IMR-90 (cell line): ENCODE measurements at places on chromosomes 12 and 14. TPM values are rescaled to one million over a fixed set of nuclear protein-coding genes. Genes with fewer than 3 reads are reported as not detected.
A peak's percentile ranks its signal among the peaks of the same experiment; 100 is the strongest.

- peak; percentile 50 for DNase-seq
These were observed 996.8 kb upstream of the TMEM132C start for GRCh38 chr12:127270193-127270592.

- DNase-seq: no peak
These were observed 48.3 kb downstream of the TMCC3 start for GRCh38 chr12:94602024-94602423.

DNA sequence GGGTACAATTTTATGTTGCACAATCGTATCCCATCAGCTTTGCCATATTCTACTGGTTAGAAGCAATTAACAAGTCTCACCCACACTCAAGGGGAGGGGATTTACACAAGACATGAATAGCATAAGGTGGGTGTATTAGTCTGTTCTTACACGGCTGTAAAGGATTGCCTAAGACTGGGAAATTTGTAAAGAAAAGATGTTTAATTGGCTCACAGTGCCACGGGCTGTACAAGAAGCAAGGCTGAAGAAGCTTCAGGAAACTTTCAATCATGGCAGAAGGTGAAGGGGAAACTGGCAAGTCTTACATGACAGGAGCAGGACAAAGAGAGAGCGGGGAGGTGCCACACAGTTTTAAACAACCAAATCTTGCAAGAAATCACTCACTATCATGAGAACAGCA, 231.8 kb upstream of the AMIGO2 start:
- DNase-seq: no peak

DNA sequence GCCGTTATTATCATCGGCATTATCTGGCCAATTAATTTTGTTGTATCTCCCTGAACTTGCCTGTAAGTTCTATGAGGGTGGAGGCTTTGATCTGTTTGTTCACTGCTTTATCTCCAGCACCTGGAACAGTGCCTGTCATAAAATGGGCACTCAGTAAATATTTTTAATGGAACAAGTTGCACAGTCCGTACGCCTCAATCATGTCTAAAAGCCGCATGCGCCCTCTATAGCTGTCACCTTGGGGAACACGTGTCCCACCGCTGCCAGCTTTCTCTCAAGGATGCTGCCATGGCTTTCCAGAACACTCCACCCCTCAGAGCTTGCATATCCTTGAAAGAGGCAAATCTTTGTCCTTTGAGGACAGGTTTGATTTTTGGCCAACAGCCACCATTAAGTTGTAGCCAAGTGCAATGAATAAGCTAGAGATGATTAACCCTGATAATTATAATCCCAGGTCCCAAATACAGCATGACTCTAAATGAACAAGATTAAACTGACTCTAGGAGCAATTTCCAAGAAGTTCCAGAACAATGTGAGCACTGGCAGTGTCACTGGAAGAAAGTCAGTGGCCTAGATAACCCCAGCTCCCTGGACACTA, 55.1 kb downstream of the ERH start:
- no peak for DNase-seq

DNA sequence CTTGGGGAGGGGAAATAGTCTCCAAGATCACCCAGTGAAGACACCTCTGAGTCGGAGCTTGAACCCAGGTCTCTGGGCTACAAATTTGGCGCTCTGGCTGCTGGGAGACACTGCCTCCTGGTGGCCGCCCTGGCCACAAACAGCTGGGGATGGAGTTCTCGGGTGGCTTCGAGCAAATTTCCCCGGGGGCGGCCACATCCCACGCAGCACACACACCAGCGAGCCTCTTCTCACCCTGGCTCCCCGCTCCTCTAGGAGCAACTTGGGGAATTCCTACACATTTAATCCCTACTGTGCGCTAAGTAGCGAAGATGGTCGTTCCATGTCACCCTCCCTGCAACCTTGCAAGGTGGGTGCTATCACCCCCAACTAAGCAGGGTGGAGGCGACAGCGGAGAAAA, 66.2 kb upstream of the BEGAIN start:
- DNase-seq: no peak

DNA sequence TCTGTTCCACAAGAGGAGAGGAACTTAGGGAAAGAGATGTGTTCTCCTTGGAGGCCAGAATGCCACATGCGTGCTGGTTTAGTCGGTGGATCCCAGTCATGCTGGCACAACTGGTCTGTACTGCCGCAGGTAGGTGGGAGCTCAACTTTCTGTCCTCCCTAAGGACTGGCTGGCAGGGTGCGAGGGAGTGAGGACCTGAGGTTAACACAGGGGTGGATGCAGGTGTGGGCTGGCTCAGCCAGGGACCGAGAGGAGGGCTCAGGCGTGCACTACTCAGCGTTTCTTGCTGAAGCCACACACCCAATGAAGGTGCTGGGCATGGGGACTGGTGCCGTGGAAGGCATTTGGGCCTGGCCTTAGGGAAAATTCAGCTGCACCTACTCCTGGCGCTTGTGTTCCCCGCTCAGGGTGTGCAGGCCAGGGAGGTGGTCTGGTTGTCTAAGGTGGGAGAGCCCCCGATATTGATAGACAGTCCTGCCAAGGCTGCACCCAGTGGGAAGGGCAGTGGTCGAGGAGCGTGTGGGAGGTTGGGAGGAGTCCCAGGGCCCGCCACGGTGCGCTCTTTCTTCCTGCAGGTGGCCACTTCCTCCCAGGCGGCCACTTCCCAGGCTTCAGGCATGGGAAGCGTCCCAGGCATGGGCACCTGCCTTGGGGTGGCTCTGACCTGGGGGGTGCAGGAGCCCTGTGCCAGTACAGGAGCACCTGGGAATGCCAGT, 138.4 kb downstream of the ADGRD1 start:
- DNase-seq: no peak

DNA sequence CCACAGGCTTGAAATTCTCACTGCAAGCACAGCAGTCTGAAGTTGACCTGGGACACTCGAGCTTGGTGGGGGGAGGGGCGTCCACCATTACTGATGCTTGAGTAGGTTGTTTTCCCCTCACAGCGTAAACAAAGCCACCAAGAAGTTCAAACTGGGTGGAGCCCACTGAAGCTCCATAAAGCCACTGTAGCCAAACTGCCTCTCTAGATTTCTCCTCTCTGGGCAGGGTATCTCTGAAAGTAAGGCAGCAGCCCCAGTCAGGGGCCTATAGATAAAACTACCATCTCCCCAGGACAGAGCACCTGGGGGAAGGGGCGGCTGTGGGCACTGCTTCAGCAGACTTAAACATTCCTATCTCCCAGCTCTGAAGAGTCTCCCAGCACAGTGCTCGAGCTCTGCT, 31.7 kb upstream of the ST8SIA1 start:
- DNase-seq: no peak

The CARMIL3 gene
- total RNA-seq: under 0.01 TPM in 1 of 2 replicates, not detected in the other
